Stimulated activated CD4-positive, alpha-beta T cell treated with anti-CD3 and anti-CD28 coated beads, Interleukin-1b, Interleukin-23, amount 100 ng/mL, for 1 hour (primary cell): ENCODE measurements at places on chromosomes 2 and 18.

- DNase-seq: no peak
These were observed 1118.2 kb downstream of the DPP10 start for GRCh38 chr2:115560666-115561065.

GRCh38 chr2:134690629-134691215, 28.1 kb downstream of the TMEM163 start:
- no peak for DNase-seq

- no peak for DNase-seq
These were observed 113.9 kb downstream of the PTPN4 start for GRCh38 chr2:119873350-119874315.

- DNase-seq: no peak
These were observed 436.8 kb upstream of the CWC22 start for GRCh38 chr2:180443888-180444287.

DNA sequence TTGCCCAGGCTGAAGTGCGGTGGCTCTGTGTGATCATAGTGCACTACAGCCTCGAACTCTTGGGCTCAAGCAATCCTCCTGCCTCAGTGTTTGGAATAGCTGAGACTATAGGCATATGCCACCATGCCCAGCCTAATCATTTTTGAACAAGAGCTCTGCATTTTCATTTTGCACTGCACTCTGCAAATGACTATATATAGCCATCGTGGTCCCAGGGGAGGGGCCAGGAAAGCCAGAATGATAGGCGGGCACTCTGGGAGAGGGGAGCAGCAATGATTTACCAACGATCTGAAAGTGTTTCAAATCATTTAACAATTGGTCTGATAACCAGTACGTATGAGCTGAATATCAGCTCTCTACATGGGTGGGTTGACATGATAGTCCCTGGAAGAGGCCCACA, 22.3 kb upstream of the ST3GAL5 start:
- no peak for DNase-seq
